LHCN-M2 (cell line): ENCODE measurements at places on chromosomes 2 and 18.

GRCh38 chr18:8706791-8707555 lies 1.6 kb downstream of the MTCL1 start:
- DNase-seq: no peak

GRCh38 chr2:129074298-129074920 lies 755.7 kb upstream of the HS6ST1 start:
- no peak for DNase-seq

- peak; percentile 66 for DNase-seq
These were observed 112.2 kb downstream of the OSBPL6 start for GRCh38 chr2:178306352-178307073.

- DNase-seq: no peak
These were observed 62.1 kb downstream of the PRKCE start for GRCh38 chr2:45713591-45713990.

DNA sequence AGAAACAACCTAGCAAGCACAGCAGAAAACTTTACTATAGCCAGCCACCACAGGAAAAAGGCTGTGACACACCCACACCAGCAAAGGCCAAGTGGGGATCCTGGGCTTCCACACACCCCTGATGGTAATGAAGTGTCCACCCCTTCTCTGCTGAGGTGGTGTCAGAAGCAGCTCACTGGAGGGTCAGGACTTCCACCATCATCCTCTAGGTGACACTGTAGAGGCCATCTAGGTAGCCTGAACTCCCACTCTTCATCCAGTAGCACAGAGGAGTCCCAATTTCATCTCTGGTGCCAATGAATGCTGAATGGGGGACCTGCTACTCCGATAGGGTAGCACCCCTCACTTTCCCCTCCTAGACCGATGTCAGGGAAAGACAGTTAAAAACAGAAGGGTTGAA lies 1544.4 kb downstream of the LRP1B start:
- DNase-seq: peak; percentile 19

GRCh38 chr18:7657937-7658336 lies 90.8 kb downstream of the PTPRM start:
- no peak for DNase-seq

DNA sequence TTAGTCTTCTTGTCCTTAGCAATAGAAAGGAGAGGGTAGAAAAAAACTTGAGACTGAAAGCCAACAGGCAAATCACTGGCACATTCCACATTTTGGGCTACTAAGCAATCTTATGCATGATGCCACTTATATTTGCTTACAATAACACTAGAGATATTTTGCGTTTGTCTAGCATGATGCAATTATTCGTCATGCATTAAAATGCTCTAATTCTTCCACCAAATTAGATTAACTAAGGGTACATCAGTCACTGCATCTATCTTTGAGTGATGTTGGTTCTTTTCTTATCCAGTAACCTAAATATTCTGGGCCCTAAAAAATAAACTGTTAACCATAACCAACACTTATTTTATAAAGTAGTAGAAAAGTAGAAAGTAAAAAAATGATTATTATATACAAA lies 1311.7 kb upstream of the CDH2 start:
- DNase-seq: peak; percentile 9

- DNase-seq: no peak
These were observed 96.4 kb downstream of the C1QL2 start for GRCh38 chr2:119062179-119062578.

DNA sequence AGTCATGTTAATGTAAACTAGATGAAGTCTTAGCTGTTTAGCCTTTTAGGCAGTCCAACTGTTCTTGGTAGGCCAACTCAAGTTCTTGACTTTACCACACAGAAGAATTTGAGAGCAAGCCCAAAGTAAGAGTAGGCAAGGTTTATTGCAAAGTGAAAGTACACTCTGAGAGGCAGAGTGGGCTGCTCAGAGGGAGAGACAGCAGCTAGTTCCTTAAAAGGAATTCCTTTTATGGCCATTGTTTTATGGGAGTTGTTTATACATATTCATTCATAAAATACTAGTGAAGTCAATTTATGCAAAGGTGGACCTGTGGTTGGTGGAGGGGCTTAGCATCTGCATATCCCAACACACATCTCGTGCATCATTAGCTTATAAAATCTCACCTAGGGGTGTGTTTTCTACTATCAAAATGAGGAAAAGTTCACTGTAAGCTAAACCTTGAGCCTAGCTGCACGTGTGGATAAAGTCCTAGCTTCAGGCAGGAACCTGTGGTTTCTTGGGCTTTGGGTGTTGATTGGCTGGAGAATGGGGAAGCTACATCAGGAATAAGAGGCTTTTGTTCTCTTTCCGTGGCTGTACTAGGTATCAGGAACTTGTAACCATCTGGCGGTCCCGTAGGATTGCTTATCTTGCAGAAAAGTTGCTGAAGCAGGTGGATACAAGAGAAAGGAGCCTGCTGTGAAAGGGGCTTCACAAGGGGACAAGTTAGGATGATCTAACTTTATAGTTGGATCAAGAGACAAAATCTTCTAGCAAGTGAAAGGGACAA lies 110.4 kb upstream of the GULP1 start:
- no peak for DNase-seq

- peak; percentile 67 for DNase-seq
These were observed at the start of gene CEBPZOS for GRCh38 chr2:37196320-37197195. Gene CEBPZOS (plus strand): TSS chr2:37196496. CDS start chr2:37199705, 3,209 bp downstream.

- DNase-seq: no peak
These were observed 37.4 kb upstream of the MYO3B start for GRCh38 chr2:170140561-170140960.

DNA sequence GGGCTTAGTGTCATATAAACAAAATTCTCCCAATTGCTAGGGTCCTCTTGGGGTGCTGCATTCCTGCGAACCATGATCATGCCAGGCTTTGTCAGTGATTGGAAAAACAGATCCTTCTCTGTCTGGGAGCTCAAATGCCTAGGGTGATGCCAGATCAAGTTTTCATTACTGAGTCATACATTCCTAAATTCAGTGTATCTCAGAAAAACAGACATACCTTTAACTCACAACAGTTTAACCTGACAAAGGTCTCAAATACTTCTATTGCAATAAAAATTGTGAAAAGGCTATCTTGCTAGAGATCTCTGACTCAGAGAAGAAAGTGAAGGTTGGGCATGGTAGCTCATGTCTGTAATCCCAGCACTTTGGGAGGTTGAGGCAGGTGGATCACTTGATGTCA lies 86.9 kb downstream of the SH3YL1 start:
- DNase-seq: no peak

DNA sequence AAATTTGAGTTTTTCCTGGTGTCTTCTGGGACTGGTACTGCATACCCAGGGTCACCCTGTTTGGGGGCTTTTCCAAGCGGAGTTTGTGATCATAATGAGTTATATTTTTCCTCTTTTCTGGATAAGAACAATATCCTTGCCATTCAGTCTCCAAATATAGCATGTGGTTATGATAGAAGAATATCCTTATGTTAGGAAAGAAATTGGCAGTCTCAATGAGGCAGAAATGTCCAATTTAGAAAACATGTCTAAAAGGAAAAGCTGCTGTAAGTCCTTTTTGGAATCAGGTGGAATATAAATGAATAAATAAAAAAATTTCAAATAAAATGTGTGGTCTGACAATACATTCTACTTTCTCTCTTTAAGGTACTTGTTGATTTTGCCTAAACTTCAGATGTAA lies 36.2 kb downstream of the SPATS2L start:
- DNase-seq: no peak

GRCh38 chr2:65298089-65298488 lies 70.5 kb downstream of the ACTR2 start:
- no peak for DNase-seq

- peak; percentile 65 for DNase-seq
These were observed 318 bp upstream of the CDC42EP3 start for GRCh38 chr2:37671816-37672103.

GRCh38 chr2:165268754-165269153 lies 29.5 kb downstream of the SCN2A start:
- no peak for DNase-seq

- DNase-seq: peak; percentile 59
These were observed 156.1 kb downstream of the HAUS1 start for GRCh38 chr18:46260016-46260878.

- DNase-seq: no peak
These were observed 230.6 kb upstream of the ID2 start for GRCh38 chr2:8451273-8451672.

DNA sequence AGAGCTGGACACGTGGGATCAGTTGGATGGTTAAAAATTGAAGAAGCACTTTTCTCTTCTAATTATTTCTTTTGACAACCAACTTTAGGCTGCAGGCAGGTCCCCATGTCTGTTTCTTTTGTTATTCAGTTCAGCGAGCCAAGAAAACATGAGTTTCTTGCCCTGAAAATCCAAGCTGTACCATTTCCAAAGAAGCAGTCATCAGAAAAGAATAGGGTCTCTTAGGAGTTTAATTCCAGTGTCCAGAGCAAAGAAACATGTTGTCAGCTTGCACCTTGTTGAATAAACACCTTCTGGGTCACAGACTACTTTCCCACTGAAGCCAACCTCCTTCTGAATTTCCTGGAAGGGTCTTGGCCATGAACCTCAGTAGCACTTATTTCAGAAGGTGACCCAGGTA lies 170.5 kb upstream of the COPS8 start:
- no peak for DNase-seq

DNA sequence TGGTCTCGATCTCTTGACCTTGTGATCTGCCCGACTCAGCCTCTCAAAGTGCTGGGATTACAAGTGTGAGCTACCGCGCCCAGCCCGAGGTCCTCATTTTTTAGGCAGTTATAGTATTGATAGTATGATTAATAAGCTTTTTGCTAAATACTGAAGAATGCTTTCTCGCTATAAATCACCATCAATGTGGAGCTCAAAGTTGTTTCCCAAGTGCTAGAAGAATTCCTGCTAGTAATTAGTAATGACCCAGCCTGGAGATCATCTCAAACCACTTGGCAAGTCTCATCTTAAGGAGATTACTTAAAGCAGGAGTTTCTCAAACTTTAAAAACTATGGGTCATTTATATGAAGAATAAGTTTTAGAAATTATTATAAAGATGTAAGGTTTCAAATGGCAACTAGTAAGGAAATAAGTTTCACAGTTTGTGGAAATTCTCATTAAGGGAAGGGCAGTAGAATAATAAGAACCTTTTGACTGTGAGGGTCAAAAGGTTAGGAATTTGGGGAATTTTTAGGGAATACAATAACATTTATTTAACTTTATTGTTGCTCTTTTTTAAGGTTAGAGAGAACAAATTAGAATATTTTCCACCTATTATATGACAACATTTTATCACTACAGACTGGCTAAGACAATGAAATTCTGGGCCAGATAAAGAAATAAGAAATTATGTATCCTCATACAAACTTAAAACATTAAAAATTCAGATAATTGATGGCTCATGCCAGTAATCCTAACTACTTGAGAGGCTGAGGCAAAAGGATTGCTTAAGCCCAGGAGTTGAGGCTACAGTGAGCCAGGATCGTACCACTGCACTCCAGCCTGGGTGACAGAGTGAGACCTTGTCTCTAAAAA lies 148.6 kb upstream of the MAP3K20 start:
- no peak for DNase-seq

DNA sequence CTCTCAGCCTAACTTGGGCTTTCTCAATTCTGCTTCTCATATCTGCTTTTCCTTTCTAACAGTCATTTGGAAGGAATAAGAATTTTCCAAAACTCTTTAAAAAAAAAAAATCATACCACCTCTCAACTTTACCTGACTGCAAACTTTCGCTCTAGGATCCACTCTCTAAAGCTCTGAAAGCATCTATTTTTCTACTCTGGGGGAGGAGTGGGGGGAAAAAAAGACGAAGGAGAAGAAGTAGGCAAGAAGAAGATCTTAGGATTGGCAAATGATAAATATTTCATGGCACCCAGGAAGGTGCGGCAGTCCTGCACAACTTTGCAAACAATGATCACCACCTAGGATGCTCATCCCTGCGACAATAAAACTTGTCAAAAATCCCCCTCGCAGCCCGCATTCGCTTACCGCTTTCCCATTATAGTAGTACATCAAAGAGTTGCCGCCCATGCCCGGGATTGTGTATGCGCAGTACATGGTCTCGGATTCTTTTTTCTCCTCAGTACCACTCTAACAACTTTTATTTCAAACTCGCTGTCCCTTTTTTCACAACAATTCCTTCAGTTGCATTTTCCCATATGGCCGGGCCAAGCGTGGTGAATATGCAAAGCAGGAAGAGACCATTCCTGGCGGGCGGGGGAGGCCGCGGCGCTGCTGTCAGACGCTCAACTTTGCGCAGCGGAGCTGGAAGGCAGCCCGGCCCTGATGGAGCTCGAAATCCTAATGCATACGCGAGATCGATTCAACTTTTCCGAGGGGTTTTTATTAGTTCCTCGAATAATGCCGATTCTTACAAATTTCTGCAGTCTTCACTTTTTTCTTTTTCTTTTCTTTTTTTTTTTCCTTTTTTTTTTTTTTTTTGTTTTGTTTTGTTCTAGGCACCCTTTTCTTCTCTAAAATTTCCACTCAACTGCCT lies 266.5 kb downstream of the TCF4 start:
- DNase-seq: peak; percentile 93

DNA sequence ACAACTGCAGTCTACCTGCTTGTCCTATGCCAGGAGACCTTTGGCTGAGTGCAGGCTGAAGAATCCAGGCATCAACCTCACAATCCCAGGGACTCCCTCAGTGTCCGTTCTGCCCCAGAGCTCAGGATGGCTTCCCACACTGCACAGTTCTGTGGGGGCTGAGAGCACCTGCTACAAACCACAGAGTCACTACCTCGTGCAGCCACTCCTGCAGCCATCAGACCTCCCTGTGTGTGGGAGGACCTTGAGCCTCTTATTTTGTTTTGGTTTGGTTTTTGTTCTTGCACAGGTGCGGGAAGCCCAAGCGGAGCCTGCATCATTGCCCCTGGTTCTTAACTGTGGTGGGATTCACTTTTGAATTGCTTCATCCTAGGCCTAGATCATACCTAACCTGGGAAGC lies 31.0 kb downstream of the NAT8 start:
- DNase-seq: no peak

- no peak for DNase-seq
These were observed 67.2 kb upstream of the SH3BP4 start for GRCh38 chr2:234884591-234884990.

DNA sequence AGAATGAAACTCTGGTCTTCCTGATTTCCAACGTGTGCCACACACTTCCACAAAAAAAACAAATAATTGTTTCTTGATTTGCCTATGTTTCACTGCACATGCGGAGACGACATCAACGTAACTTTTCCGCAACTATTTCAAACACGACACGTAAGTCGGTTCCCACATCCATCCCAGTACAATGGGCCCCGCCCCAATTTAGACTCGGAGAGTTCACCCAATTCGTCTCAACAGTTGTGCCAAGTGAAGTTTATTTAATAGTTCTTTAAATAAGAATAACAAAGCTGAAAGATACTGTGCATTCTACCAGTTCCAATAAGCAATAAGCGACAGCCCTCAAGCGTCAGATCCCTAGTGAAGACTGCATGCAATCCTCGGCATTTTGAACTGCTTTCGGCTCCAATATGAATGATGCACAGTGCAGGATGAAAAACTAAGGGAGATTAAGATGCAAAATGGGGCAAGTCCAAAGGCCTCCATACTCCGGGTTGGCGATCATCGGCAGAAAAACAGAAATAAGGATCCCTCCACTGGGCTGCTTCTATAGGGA lies 664 bp downstream of the CCT4 start:
- peak; percentile 42 for DNase-seq
